GM12878 (cell line): ENCODE measurements at places on chromosomes 13 and 19. TPM values are rescaled to one million over a fixed set of nuclear protein-coding genes. Genes with fewer than 3 reads are reported as not detected.

The TIMM29 gene
- 26.4 and 27.9 TPM in 2 replicates for polyA plus RNA-seq

- no peaks in the 10 kb centered on the region for H3K27me3 ChIP-seq
- H3K27ac ChIP-seq: no peak overlapping the region
- H3K4me3 ChIP-seq: no peak overlapping the region
- H3K4me1 ChIP-seq: no peaks in the 10 kb centered on the region
- H3K36me3 ChIP-seq: no peaks in the 10 kb centered on the region
These were observed 531.4 kb upstream of the NBEA start for GRCh38 chr13:34410678-34411077.

The ZNF556 gene
- not detected in 2 replicates for polyA plus RNA-seq

DNA sequence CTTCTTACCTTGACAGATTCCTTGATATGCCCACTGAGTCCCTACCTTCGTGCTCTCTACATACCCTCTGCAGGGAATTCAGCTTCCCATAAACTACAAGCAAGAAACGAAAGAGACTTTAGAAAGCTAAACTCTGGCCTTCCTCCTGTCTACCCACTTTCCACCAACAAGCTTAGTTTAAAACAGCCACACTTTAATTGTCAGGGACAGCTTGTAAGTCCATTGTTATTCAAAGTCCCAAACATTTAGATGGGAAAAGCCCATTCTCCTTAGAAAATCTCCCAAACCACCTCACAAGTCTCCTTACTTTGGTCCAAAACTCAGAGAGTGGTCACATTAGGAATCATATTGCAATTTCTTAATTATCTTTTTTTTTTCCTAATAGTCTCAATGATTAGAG, 2695.8 kb downstream of the PCDH9 start:
- H3K4me3 ChIP-seq: no peak overlapping the region
- no peak for DNase-seq
- H3K27ac ChIP-seq: no peak overlapping the region
- no peaks in the 10 kb centered on the region for H3K4me1 ChIP-seq
- H3K36me3 ChIP-seq: no peaks in the 10 kb centered on the region
- H3K27me3 ChIP-seq: no peaks in the 10 kb centered on the region

DNA sequence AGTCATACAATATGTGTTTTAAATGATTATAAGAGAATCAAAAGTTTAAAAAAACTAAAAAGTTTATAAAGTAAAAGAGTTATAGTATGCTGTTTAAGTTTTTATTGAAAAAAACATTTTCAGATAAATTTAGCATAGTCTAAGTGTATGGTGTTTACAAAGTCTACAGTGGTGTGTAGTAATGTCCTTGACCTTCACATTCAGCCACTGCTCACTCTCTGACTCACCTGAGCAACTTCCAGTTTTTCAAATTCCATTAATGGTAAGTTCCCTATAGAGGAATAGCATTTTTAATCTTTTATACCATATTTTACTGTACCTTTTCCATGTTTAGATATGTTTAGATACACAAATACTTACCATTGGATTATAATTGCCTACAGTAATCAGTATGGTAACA, 842.4 kb upstream of the KLHL1 start:
- no peaks in the 10 kb centered on the region for H3K36me3 ChIP-seq
- H3K27ac ChIP-seq: no peak overlapping the region
- no peak overlapping the region for H3K4me3 ChIP-seq
- H3K4me1 ChIP-seq: no peaks in the 10 kb centered on the region
- no peak for DNase-seq
